Pancreas (tissue), 10 donors: ENCODE measurements at places on chromosomes 12 and 14. TPM values are rescaled to one million over a fixed set of nuclear protein-coding genes. Genes with fewer than 3 reads are reported as not detected.

- H3K4me3 ChIP-seq = no peak overlapping the region
- H3K4me1 ChIP-seq = no peaks in the 10 kb centered on the region
- H3K36me3 ChIP-seq = peaks cover 2% of the 10 kb centered on the region
- no peak for DNase-seq
Measured at GRCh38 chr12:69821456-69822159, 3.4 kb upstream of the MYRFL start.

TAS2R14 gene
- total RNA-seq = 0.85 TPM

KLRK1 gene
- not detected for total RNA-seq

DNA sequence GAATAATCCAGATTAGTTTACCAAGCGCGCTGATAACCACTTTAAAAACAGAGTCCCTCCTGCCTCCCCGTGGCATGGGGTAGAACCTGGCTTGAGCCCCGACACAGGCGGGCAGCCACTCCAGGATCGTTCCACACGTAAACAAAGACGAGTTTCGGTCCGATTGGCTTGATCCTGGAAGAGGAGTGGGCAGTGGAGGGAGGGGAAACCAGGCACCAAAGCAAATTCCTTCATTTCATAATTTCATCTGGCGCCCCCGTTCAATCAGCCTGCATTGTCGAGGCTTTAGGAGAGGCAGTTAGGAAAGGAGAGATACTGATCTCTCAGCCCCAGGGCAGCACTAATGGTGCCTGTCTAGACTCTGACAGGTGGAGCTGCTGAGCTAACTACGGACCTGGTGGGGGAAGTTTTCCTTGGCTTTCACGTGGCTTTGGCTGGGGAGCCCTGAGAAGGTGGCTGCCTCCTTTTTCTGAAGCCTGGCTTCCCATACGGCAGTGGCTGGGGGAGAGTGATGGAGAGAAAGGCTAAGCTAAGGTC lies 751 bp upstream of the GPRC5A start:
- DNase-seq = peak; percentile 50
- H3K27me3 ChIP-seq = no peaks in the 10 kb centered on the region
- peak overlapping the region; percentile 51 for H3K4me3 ChIP-seq
- peaks cover 4% of the 10 kb centered on the region for H3K4me1 ChIP-seq

- H3K4me1 ChIP-seq = peaks cover 20% of the 10 kb centered on the region
- no peaks in the 10 kb centered on the region for H3K27me3 ChIP-seq
- H3K36me3 ChIP-seq = no peaks in the 10 kb centered on the region
- H3K27ac ChIP-seq = peak overlapping the region; percentile 63
Measured at GRCh38 chr12:124501112-124501561, 66.3 kb downstream of the NCOR2 start.

DNA sequence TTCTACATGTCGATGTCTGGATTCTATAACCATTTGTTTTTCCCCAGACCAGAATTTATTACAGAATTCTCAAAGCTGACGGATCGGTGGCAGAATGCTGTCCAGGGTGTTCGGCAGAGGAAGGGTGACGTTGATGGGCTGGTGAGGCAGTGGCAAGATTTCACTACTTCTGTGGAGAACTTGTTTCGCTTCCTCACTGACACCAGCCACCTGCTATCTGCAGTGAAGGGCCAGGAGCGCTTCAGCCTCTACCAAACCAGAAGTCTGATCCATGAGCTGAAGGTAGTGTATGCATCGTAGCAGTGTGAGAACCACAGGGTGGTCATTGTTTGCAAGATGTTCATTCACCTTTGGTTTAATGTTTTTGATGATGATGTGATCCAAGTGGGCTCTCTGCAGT lies 124.0 kb downstream of the ESR2 start:
- no peak overlapping the region for H3K27ac ChIP-seq
- H3K27me3 ChIP-seq = no peaks in the 10 kb centered on the region
- peaks cover 1% of the 10 kb centered on the region for H3K36me3 ChIP-seq
- H3K4me1 ChIP-seq = no peaks in the 10 kb centered on the region

GRCh38 chr12:91805031-91805430 lies 340.6 kb downstream of the BTG1 start:
- H3K27ac ChIP-seq = no peak overlapping the region
- H3K36me3 ChIP-seq = no peaks in the 10 kb centered on the region
- no peaks in the 10 kb centered on the region for H3K4me1 ChIP-seq
- DNase-seq = no peak

P2RX2 gene
- not detected for total RNA-seq

TRIM9 gene
- total RNA-seq = 0.47 TPM

- no peak overlapping the region for H3K4me3 ChIP-seq
- H3K36me3 ChIP-seq = no peaks in the 10 kb centered on the region
- H3K4me1 ChIP-seq = no peaks in the 10 kb centered on the region
- DNase-seq = no peak
- no peak overlapping the region for H3K27ac ChIP-seq
- no peaks in the 10 kb centered on the region for H3K27me3 ChIP-seq
Measured at GRCh38 chr12:10584415-10584814, 29.0 kb downstream of the MAGOHB start.

DNA sequence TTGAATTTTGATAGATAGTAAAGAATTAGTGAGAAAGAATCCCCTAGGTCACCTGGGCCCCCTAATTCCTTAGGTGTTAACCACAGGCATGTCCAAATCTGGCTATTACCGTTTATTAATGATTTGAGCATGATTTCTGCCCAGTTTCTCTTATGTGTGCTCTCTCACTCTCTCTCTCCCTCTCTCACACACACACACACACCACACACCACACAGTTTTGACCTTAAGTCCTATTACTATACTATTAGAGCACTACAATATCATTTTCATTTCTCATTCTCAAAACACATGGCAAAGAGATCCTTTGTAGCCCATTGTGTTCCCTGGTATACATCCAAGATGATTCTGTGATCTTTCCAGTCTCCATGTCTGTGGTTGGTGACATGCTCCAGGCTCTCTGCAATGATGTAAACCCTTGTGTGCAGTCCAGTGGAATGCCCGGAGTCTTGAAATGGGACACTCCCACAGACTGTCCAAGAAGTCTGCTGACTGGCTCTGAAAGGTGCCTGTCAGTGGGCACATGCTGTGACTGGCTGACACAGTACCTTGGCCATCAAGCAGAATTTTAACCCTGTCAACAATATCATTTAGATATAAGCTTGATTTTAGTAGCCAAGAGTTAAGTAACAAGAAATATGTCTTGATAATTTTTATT lies 96.2 kb downstream of the FIGNL2 start:
- peak overlapping the region; percentile 70 for H3K27ac ChIP-seq
- H3K4me3 ChIP-seq = no peak overlapping the region
- no peaks in the 10 kb centered on the region for H3K4me1 ChIP-seq
- no peaks in the 10 kb centered on the region for H3K36me3 ChIP-seq
- H3K27me3 ChIP-seq = no peaks in the 10 kb centered on the region

- no peak for DNase-seq
- no peak overlapping the region for H3K27ac ChIP-seq
- no peaks in the 10 kb centered on the region for H3K27me3 ChIP-seq
- H3K4me1 ChIP-seq = peaks cover 8% of the 10 kb centered on the region
Measured at GRCh38 chr12:31507966-31508365, 83.0 kb downstream of the DENND5B start.

DNA sequence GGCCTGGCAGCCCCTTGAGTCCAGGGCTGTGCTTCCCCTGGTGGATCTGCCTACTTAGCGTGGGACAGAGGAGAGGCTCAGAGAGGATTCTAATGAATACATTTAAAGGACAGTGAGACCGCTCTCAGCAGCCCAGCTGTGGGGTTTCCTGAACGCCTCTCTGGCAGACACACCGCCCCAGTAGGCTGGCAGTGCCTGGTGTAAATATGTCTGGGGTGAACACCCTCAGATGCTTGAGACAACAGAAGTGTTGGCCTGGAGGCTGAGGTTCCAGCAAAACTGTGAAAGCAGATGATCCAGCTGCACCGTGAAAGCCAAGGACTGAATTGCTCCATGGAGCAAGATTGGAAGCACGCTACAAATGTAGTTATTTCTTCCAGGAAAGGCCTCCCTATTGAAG lies 55.1 kb downstream of the LRRC74A start:
- no peaks in the 10 kb centered on the region for H3K36me3 ChIP-seq
- H3K4me1 ChIP-seq = no peaks in the 10 kb centered on the region
- DNase-seq = no peak
- H3K27ac ChIP-seq = no peak overlapping the region

ARHGAP9 gene
- total RNA-seq = 3.5 TPM

GRCh38 chr14:105255021-105255507 lies 6.7 kb downstream of the BTBD6 start:
- H3K36me3 ChIP-seq = no peaks in the 10 kb centered on the region
- no peak overlapping the region for H3K27ac ChIP-seq
- no peaks in the 10 kb centered on the region for H3K27me3 ChIP-seq
- no peak for DNase-seq
- H3K4me1 ChIP-seq = peaks cover 10% of the 10 kb centered on the region
- H3K4me3 ChIP-seq = no peak overlapping the region

DNA sequence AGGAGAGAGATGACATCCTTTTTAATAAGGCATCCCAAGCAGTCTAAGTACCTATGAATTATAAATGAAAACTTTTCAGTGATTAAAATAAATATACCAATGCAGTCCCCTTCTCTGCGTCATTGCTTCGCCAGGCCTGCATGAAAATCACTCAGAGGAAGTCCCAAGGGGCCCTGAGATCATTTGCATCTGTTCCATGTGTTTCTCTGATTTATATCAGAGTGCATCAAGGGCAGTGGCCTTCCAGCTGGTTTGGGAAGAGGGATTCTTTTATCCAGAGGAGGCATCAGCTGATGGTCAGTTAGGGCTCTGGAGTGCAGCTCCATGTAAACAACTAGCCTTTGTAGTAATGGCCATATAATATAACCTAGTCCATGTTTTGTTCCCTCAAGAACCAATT lies 210.1 kb downstream of the RGS6 start:
- no peak overlapping the region for H3K27ac ChIP-seq
- H3K4me1 ChIP-seq = no peaks in the 10 kb centered on the region
- DNase-seq = no peak
- no peaks in the 10 kb centered on the region for H3K27me3 ChIP-seq
- H3K36me3 ChIP-seq = no peaks in the 10 kb centered on the region
- H3K4me3 ChIP-seq = no peak overlapping the region

NXPH4 gene
- total RNA-seq = 1.2 TPM

DNA sequence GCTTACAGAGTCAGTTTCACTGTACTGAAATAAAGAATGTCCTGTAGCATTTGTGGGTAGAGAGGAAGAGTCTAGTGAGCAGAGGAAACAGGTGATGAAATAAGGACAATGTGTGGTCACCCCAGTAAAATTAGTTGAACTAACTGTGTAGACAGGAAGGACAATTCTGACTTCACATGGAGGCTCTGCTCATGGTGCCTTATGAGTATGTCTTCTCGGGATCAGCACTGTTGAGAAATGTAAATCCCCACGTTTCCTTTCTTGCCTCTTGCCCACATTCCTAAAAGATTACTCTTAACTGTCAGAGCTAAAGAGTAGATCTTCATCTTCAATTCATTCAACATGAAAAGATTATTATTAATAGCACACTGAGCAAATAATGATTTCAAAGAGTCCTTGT lies 113.2 kb upstream of the FLRT2 start:
- no peaks in the 10 kb centered on the region for H3K27me3 ChIP-seq
- no peaks in the 10 kb centered on the region for H3K4me1 ChIP-seq

TESPA1 gene
- total RNA-seq = 0.40 TPM

A2ML1 gene
- not detected for total RNA-seq

GRCh38 chr12:52258335-52258901 lies 16.0 kb upstream of the KRT86 start:
- no peak for DNase-seq
- no peak overlapping the region for H3K4me3 ChIP-seq
- H3K27ac ChIP-seq = no peak overlapping the region
- H3K4me1 ChIP-seq = no peaks in the 10 kb centered on the region
- no peaks in the 10 kb centered on the region for H3K36me3 ChIP-seq
- no peaks in the 10 kb centered on the region for H3K27me3 ChIP-seq

DNA sequence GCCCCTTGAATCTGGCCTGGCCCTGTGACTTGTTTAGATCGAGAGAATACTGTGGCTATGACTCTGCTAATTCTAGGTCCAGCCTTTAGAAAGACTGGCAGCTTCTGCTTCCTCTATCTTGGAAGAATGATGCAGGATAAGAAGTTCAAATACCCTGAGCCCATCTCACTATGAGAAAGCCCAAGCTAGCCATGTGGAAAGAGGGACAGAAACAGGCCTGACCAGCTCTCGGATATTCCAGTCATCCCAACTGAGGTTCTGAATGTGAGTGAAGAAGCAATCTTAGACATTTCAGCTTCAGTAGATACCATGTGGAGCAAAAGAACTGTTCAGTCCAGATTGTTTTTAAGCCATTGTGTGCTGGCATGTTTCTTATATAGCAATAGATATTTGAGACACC lies 17.3 kb upstream of the KRR1 start:
- H3K4me1 ChIP-seq = no peaks in the 10 kb centered on the region
- no peak overlapping the region for H3K4me3 ChIP-seq
- no peak for DNase-seq
- no peak overlapping the region for H3K27ac ChIP-seq

HSPB8 gene
- 7.6 TPM for total RNA-seq

DNA sequence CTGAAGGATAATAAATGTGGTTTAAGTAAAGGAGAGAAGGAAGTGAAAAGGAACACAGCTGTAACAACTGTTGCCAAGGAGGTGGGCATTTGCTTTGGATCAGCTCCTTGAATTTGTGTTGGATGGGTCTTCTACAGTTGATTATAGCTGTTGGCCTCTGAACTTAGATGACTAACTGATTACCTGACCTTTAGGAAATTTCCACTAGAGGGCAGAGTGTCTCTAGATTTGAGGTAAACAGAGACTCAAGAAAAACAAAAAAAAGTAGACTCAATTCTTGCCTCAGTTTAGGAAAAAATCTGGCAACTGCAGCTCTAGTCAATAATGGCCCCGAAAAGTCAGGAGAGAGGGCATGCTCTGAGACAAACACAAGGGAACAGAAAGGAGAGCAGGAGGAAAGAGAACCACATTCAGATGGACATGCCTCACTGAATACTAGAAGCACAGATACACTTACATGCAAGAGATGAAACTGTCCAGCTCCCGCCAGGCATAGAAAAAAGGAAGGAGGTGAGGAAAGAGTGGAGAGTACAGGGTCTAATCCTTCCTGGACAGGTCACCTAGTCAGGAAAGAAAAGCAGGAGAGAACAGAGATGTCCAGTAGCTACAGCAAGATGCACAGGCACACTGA lies 20.6 kb downstream of the COX14 start:
- H3K36me3 ChIP-seq = peaks cover 15% of the 10 kb centered on the region
- no peaks in the 10 kb centered on the region for H3K4me1 ChIP-seq
- no peaks in the 10 kb centered on the region for H3K27me3 ChIP-seq
- no peak overlapping the region for H3K4me3 ChIP-seq
- no peak overlapping the region for H3K27ac ChIP-seq

GRCh38 chr12:1863823-1864222 lies 43.5 kb downstream of the LRTM2 start:
- H3K27me3 ChIP-seq = no peaks in the 10 kb centered on the region
- H3K4me3 ChIP-seq = no peak overlapping the region
- H3K27ac ChIP-seq = no peak overlapping the region
- H3K4me1 ChIP-seq = no peaks in the 10 kb centered on the region
- DNase-seq = no peak
